ENCODE measurements at places on chromosomes 16 and 17. TPM values are rescaled to one million over a fixed set of nuclear protein-coding genes. Genes with fewer than 3 reads are reported as not detected.
A peak's percentile ranks its signal among the peaks of the same experiment; 100 is the strongest.

DNA sequence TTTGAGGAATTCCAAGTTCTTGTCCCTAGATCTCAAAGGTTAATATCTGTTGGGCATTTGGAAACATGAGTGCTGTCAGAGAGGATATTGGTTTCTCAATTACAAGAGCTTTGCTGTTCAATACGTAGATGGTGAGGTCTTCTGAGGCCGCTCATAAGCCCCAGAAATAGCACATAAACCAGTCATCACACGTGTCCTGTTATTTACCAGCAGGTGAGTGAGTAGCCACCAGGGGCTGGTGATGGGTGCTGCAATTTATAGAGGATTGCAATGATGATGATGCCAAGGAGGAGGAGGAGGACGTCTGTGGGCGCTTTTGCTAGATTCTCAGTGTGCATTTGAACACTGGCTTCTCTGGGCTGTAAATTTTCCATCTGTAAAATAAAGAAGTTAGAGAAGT lies 89.0 kb downstream of the SALL1 start:
- H3K4me1 ChIP-seq: no peaks in the 10 kb centered on the region
- no peak for DNase-seq
- H3K36me3 ChIP-seq: no peaks in the 10 kb centered on the region
- no peaks in the 10 kb centered on the region for H3K27me3 ChIP-seq
- H3K4me3 ChIP-seq: no peak overlapping the region

DNA sequence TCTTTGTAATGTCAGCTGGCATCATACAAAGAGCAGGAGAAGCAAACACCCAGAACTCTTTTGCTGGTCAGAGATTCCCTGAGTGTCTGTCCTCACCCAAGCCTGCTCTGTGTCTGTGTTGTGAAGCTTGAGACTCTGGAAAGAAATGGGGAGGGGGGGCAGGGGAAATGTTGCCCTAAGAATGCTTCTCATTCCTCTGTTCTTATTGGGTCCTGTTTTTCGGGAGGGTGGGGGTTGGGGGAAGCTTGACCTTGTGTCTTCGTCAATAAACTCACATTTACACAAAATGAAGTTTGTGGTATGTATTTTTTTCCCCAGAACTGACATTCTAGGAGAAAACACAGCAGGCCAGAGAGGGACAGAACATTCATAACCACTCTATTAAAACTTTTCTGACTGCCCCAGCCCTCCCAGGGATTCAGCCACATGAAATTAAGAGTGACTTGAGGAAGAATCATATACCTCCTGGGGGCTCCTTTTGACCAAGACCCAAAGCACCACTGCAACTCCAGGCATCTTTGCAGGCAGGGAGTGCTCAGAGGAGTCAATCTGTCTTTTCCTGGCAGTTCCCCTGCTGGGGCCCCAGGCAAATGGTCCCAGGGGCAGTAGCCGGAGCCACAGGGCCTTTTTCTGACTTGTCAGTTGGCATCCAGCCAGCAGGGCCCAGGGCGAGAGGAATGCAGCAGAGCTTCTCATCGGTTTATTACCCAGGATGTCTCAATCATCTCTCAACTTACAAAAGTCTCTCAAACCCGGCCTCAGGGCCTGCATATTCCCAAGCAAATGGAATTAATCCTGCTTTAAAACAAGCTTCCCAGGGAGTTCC lies 5.1 kb upstream of the RASL10B start:
- no peak overlapping the region for H3K4me3 ChIP-seq
- H3K27ac ChIP-seq: no peak overlapping the region
- DNase-seq: peak; percentile 55
- peaks cover 23% of the 10 kb centered on the region for H3K4me1 ChIP-seq
- H3K36me3 ChIP-seq: no peaks in the 10 kb centered on the region
- H3K27me3 ChIP-seq: no peaks in the 10 kb centered on the region

DNA sequence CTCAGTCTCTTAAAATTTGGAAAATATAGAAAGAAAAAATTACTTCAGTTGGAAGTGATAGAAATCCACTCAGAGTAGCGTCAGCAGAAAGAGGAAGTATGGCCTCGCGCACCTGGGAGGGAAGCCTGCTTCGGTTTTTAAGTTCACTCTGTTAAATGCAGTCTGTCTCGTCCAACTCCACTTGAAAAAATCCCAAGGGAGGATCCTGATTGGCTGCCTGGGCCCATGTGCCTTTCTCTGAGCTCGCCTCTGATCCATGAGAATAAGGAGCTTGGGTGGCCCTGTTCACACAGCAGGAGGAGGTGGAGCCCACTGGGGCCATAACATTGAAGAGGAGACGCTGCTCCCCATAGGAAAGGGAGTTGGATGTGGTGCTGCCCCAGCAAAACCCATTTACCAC lies 40.7 kb downstream of the DNAJA2 start:
- no peak overlapping the region for H3K27ac ChIP-seq
- peaks cover 7% of the 10 kb centered on the region for H3K36me3 ChIP-seq
- H3K4me3 ChIP-seq: no peak overlapping the region
- H3K27me3 ChIP-seq: no peaks in the 10 kb centered on the region
- peak; percentile 27 for DNase-seq
- H3K4me1 ChIP-seq: no peaks in the 10 kb centered on the region

- no peak overlapping the region for H3K27ac ChIP-seq
- no peaks in the 10 kb centered on the region for H3K36me3 ChIP-seq
- no peaks in the 10 kb centered on the region for H3K4me1 ChIP-seq
- DNase-seq: no peak
- H3K27me3 ChIP-seq: no peaks in the 10 kb centered on the region
- no peak overlapping the region for H3K4me3 ChIP-seq
Observed at GRCh38 chr16:6483469-6484033, 849.1 kb upstream of the RBFOX1 start.

DNA sequence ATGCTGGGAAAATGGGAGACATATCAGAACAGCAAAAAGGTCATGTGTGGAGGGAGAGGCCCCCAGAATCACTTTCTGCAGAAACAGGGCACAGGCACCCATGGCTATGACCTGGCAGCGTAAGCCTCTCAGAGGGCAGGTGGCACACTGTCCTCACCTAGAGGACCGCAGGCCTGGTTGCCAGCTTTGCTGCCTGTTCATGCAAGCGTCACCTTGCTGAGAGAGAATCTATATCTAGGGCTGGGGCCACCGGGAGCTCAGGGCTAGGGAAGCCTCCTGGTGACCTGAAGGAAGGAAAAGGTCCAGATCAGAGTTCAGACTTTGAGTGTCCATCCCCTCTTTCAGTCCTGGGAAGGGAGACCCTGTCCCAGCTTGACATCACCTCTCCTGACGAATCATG lies 78.7 kb downstream of the GOSR1 start:
- no peaks in the 10 kb centered on the region for H3K4me1 ChIP-seq
- H3K27me3 ChIP-seq: no peaks in the 10 kb centered on the region
- no peaks in the 10 kb centered on the region for H3K36me3 ChIP-seq
- H3K27ac ChIP-seq: no peak overlapping the region

GRCh38 chr17:14701886-14702285 lies 401.0 kb downstream of the HS3ST3B1 start:
- H3K4me1 ChIP-seq: peaks cover 8% of the 10 kb centered on the region
- H3K27me3 ChIP-seq: no peaks in the 10 kb centered on the region
- H3K36me3 ChIP-seq: no peaks in the 10 kb centered on the region
- no peak overlapping the region for H3K4me3 ChIP-seq
- no peak for DNase-seq

DNA sequence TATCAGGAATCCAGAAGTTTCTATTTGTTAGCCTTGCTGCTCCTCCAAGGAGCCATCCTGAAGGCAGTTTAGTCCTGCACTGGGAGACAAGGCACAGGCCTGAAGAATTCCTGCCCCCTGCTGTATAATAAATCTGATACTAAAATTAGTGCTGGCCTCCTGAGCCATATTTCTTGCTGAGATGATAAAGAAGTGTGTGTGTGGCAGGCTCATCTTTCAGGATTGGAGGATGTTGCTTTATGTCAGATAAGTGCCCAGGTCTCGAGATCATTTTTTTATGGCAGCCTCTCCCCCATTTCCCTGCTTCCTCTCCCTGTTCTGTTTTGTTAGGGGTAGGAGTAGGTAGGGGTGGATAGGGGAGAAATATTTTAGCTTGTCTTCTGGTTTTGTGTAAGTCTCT lies 26.0 kb downstream of the MSI2 start:
- H3K4me1 ChIP-seq: peaks cover 11% of the 10 kb centered on the region
- H3K4me3 ChIP-seq: no peak overlapping the region
- no peak overlapping the region for H3K27ac ChIP-seq
- no peaks in the 10 kb centered on the region for H3K36me3 ChIP-seq
- DNase-seq: no peak
- H3K27me3 ChIP-seq: no peaks in the 10 kb centered on the region

DNA sequence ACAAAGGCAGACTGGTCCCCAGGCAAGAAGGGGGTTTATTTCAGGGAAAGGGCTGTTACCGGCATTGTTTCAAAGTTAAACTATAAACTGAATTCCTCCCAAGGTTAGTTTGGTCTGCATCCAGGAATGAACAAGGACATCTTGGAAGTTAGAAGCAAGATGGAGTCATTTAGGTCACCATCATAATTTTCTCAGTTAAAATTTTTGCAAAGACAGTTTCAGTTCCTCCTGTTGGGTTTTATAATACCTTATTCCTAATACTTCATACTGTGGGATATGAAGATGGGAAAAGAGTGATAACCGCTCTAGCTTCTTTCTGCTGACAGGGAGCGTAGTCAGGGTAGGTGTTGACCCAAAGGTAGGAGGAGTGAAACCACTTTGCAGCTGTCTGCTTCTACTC lies 24.8 kb downstream of the PMM2 start:
- no peak overlapping the region for H3K27ac ChIP-seq
- no peak overlapping the region for H3K4me3 ChIP-seq
- peaks cover 9% of the 10 kb centered on the region for H3K4me1 ChIP-seq
- peaks cover 9% of the 10 kb centered on the region for H3K36me3 ChIP-seq
- no peak for DNase-seq
- H3K27me3 ChIP-seq: no peaks in the 10 kb centered on the region

DNA sequence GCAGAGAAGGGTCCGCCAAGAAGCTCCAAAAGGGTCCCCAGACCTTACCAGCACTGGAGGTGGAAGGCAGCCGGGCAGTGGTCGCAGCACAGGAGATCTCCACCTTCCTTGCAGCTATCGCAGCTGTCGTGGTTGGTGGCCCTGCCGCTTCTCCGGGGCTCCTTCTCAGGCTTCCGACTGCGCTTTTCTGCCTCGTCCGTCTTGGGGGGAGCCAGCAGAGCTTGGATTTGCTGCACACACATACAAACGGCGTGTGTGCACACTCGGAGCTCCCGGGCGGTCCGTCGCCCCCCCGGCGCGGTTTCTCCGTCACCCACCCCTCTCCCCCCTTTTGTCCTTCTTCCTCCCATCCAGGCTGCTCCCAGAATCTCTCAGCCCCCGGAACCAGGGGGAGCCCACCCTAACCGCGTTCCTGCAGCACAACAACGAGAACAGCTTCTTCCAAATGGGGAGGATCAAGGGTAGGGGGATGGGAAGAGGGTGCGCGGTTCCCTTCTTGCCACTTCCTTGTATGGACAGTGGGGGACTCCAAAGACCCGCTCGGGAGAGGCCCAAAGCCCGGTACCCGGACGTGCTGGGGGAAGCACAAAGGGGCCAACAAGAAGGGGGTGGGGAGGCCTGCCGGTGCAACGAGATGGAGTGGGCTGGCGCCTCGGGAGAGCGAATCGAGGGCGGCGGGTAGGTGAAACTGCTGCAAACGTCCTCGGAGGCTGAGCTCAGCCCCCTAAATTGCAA lies 1.1 kb downstream of the PHF12 start:
- peak; percentile 60 for DNase-seq
- H3K36me3 ChIP-seq: no peaks in the 10 kb centered on the region
- H3K27ac ChIP-seq: peak overlapping the region; percentile 95
- peaks cover 46% of the 10 kb centered on the region for H3K4me1 ChIP-seq
- H3K27me3 ChIP-seq: no peaks in the 10 kb centered on the region

- H3K27me3 ChIP-seq: no peaks in the 10 kb centered on the region
- no peaks in the 10 kb centered on the region for H3K4me1 ChIP-seq
- H3K27ac ChIP-seq: no peak overlapping the region
- H3K4me3 ChIP-seq: no peak overlapping the region
- no peaks in the 10 kb centered on the region for H3K36me3 ChIP-seq
Observed at GRCh38 chr17:20266806-20267458, 200.4 kb downstream of the LGALS9B start.

GRCh38 chr16:77650761-77651160 lies 71.6 kb upstream of the NUDT7 start:
- no peaks in the 10 kb centered on the region for H3K27me3 ChIP-seq
- no peak overlapping the region for H3K27ac ChIP-seq

DNA sequence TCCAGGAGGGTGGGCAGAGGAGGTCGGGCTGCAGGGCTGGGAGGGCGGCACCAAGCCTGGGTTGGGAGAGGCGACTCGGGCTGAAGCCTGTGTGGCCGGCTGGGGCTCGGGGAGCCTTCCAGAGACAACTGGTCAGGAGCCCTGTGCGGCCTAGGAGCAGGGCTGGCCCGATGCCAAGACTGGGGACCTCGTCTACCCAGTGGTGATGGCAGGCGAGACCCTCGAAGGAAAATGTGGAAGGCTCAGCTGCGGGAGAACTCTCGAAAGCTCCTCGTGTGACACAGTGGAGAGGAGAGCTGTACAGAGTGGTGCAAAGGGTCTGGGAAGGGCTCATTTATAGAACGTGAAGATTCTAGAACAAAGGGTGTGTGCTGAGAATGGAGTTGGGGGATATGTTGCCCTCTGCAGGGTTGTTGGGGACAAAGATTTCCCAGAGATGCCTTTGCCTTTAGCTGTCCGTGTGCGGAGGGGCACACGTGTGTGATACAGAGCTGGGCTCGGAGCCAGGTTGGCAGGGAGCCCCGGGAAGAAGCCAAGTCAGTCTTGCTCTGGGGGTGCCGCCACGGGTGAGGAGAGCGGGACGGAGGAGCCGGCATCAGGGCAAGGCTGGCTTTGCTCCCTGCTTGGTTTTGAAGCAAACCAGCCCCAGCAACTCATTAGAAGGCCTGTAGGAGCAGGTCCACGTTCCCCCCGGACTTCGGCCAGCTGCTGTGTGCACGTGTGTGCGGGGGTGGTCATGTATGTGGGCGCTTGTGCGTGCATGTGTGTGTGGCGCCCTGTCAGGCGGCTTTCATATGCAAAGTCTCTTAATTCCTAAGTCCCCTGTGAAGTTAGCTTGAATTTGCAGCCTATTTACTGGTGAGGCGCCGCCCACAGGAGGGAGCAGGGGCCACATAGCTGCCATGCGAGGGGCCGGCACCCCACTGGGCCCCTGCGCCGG lies 132.4 kb upstream of the CHMP6 start:
- no peak overlapping the region for H3K4me3 ChIP-seq
- peaks cover 8% of the 10 kb centered on the region for H3K4me1 ChIP-seq
- DNase-seq: peak; percentile 55
- H3K27me3 ChIP-seq: no peaks in the 10 kb centered on the region
- H3K36me3 ChIP-seq: no peaks in the 10 kb centered on the region

DNA sequence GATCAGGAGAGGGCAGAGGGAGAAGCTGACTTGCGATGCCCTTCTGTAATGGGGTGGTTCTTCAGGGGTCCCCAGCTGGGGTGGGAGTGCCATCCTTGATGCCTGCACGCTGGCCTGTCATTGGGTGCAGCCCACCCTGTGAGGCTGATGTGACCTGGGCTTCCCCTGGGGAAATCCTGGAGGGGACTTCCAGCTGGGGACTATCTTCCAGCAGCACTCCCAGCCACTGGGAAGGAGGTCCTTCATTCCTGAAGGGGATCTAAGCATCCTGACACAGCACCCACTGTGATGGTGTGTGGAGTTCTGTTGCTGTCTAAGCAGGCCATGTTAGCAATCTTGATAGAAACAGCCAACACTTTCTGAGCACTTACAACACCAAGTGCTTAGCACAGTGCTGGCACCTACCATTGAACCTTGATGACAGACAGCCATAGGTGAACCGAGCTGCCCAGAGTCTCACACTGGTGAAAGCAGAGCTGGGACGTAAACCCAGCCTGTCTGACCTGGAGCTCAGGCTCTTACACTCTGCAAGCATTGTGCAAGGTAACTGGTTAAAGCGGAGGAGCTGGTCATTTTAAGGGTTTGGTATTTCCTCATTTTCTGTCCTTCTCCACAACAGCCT lies 211.3 kb downstream of the CCDC182 start:
- H3K27me3 ChIP-seq: no peaks in the 10 kb centered on the region
- peaks cover 28% of the 10 kb centered on the region for H3K4me1 ChIP-seq
- H3K4me3 ChIP-seq: no peak overlapping the region
- DNase-seq: no peak

CEP295NL gene
- total RNA-seq: 3.1 TPM

RAB37 gene
- 0.66 TPM for total RNA-seq

STX1B gene
- 0.33 TPM for total RNA-seq

OR1A1 gene
- total RNA-seq: not detected

All from body of pancreas (tissue), 4 donors.